ENCODE measurements at places on chromosomes 12 and 14. TPM values are rescaled to one million over a fixed set of nuclear protein-coding genes. Genes with fewer than 3 reads are reported as not detected.

DNA sequence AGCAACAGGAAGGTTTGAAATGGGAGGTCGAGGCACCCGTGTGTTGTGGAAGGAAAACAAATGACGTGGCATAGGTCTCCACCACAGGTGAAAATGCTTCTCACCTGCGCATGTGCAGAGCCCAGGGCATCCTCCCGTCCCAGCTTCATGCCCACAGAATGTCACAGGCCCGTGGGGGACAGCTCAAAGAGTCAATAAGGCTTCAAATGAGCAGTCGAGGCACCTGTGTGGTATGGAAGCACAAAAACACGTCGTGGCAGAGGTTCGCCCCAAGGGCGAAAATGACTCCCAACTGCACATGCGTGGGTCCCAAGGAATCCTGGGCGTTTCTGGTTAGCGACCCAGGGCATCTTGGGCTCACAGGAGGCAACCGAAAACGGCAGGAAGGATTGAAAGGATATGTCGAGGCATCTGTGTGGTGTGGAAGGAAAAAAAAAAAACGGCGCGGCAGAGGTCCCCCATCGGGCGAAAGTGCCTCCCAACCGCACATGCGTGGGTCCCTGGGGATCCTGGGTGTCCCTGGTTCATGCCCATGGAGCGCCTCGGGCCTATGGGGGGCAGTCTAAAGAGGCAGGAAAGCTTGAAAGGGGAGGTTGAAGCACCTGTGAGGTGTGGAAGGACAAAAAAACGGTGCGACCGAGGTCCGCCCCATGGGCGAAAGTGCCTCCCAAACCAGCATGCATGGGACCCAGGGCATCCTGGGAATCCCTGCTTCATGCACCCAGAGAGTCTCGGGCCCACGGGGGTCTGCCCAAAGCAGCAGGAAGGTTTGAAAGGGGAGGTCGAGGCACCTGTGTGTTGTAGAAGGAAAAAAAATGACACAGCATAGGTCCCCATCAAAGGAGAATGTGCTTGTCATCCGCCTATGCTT is 578.5 kb downstream of the ALG10 start:
- DNase-seq, result no peak

DNA sequence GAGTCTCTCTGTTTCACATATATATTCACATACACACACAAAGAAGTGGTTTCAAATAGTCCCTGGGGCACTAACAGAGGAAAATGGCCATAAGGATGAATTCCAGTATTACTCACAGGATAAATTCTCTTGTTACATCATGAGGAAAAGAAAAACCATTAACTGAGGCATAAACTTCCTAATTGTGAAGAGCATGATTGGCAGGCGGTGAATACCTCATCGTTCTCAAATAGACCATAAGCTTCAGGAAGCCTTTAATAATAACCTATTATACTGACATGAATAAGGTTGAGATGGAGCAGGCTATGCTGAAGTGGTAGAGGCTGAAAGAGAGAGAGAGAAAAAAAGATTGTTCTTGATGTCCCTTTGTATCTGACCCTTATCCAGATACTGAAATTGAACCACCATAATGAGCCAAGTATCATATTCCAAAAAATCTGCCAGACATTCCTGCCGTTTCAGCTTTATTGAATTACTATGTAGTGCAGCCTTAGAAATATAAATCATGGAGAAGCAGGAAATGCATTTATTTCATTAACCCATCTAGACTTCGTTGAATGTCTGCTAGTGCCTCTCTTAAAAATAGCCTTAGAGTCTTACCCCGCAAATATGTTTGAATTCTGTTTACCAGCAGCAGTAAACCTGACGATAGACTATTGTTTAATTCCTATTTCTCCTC is 86.8 kb downstream of the NUAK1 start:
- DNase-seq, result no peak

GRCh38 chr12:32126720-32127119 is 20.1 kb downstream of the BICD1 start:
- no peak for DNase-seq

- no peak for DNase-seq
These were observed at the start of gene GPRC5D for GRCh38 chr12:12952036-12952435. GPRC5D (minus strand) TSS chr12:12952170; CDS start chr12:12950384, 1,786 bp downstream.

GRCh38 chr12:92248977-92249376 is 103.3 kb upstream of the BTG1 start:
- DNase-seq, result no peak

- DNase-seq, result peak; percentile 4
These were observed 782 bp upstream of the LGR5 start for GRCh38 chr12:71438670-71439361.

The MANSC1 gene
- total RNA-seq, result 0.20 TPM

The RNF31 gene
- 71.6 TPM for total RNA-seq

The DYNC1H1 gene
- 291 TPM for total RNA-seq

The DENND5B gene
- total RNA-seq, result 0.43 TPM

The TMEM30B gene
- 1.8 TPM for total RNA-seq

The SLC38A4 gene
- total RNA-seq, result not detected

The KRT76 gene
- total RNA-seq, result not detected

The PIWIL1 gene
- not detected for total RNA-seq

Data from activated CD8-positive, alpha-beta T cell treated with anti-CD3 and anti-CD28 coated beads for 36 hours (primary cell).